GM23338 (cell line): ENCODE measurements at places on chromosomes 4 and X.

DNA sequence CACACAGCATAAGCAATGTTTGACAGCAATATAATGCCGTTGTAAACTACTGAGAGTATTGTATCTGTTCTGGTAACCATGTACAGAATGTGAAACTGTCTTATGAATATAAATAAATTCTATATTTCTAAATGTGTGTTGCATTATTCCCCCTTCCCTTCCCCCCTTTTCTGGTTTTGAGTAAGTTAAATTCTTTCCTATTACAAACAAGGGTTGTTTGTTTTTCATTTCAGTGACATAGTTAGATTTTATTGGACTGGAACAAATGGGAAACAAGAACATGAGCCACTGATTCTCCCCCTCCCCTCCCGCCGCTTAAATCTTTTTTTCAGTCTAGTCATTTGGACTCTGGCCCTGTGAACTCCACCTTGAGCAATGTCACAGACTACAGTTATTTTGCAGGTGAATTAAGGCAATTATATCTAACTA lies 69.8 kb downstream of the GPAT3 start:
- H3K4me3 ChIP-seq = no peak overlapping the region
- no peak for DNase-seq
- H3K36me3 ChIP-seq = no peaks in the 10 kb centered on the region
- no peak overlapping the region for H3K27ac ChIP-seq
- H3K27me3 ChIP-seq = no peaks in the 10 kb centered on the region

GRCh38 chr4:34043131-34043530 lies 2201.2 kb downstream of the ARAP2 start:
- H3K36me3 ChIP-seq = no peaks in the 10 kb centered on the region
- H3K4me1 ChIP-seq = peaks cover 7% of the 10 kb centered on the region
- H3K27me3 ChIP-seq = no peaks in the 10 kb centered on the region
- H3K4me3 ChIP-seq = no peak overlapping the region
- H3K27ac ChIP-seq = no peak overlapping the region

DNA sequence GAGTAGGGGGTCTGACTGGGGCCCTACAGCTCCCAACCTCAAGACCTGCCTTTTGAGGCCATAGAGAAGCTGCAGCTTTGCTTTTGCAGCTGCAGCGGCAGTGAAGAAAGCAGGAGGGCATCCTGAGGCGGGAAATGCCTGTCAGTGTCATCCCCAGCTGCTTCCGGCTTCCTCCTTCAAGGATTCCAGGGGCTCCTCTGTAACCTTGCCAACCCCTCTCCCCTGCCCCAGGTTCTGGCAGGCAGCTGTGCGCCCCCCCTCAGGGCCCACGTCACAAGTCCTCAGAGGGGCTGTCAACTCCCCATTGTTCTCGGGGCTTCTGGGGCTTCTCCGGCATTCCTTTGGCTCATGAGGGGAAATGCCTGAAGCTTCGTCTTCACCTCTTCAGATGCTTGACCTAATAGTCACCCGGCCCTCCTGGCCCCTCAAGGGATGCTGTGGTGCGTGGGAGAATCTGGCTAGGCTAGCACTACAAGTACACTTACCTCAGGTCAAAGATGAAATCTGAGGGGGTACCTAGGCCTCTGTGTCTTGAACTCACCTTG lies 31.9 kb downstream of the APLN start:
- no peak overlapping the region for H3K4me3 ChIP-seq
- H3K36me3 ChIP-seq = no peaks in the 10 kb centered on the region
- no peak overlapping the region for H3K27ac ChIP-seq

GRCh38 chr4:142347241-142347640 lies 498.9 kb downstream of the INPP4B start:
- H3K4me3 ChIP-seq = no peak overlapping the region
- no peaks in the 10 kb centered on the region for H3K27me3 ChIP-seq
- H3K36me3 ChIP-seq = no peaks in the 10 kb centered on the region
- DNase-seq = no peak

DNA sequence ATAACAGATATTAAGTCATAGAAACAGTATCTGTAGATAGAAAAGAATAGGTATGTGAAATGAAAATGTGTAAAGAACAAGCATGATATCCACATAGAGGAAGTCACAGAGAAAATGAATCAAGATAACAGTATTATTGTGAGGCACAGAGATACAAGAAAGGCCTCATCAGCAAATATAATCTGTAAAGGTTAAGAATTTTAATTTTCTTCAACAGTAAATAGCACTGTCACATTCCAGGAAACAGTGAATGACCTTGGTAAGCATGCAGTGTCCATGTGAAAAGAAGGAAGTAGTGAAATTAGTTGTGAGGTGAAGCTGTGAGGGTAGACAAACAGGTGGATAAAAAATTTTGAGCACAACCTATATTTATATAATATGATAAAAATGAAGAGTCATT lies 39.5 kb upstream of the NDST4 start:
- H3K4me1 ChIP-seq = no peaks in the 10 kb centered on the region
- H3K36me3 ChIP-seq = no peaks in the 10 kb centered on the region
- no peak for DNase-seq
- no peaks in the 10 kb centered on the region for H3K27me3 ChIP-seq
- H3K27ac ChIP-seq = no peak overlapping the region

DNA sequence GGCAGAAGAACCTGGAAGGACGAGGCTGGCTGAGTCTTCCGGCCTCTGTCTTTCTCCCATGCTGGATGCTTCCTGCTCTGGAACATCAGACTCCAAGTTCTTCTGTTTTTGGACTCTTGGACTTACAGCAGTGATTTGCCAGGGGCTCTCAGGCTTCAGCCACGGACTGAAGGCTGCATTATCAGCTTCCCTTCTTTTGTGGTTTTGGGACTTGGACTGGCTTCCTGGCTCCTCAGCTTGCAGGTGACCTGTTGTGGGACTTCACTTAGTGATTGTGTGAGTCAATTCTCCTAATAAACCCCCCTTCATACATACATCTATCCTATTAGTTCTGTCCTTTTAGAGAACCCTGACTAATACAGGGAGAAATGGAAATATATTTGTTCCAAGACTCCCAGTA lies 265.8 kb downstream of the PCDH18 start:
- no peak overlapping the region for H3K27ac ChIP-seq
- no peak for DNase-seq
- no peaks in the 10 kb centered on the region for H3K27me3 ChIP-seq

- no peak overlapping the region for H3K4me3 ChIP-seq
- H3K27me3 ChIP-seq = no peaks in the 10 kb centered on the region
- no peak for DNase-seq
- no peaks in the 10 kb centered on the region for H3K36me3 ChIP-seq
Observed at GRCh38 chr4:83780053-83780733, 244.3 kb downstream of the GPAT3 start.

GRCh38 chr4:117783716-117784115 lies 250.6 kb upstream of the NDST3 start:
- H3K27me3 ChIP-seq = no peaks in the 10 kb centered on the region
- H3K4me3 ChIP-seq = no peak overlapping the region
- DNase-seq = no peak
- H3K27ac ChIP-seq = no peak overlapping the region

GRCh38 chr4:81685104-81685503 lies 213.4 kb upstream of the RASGEF1B start:
- H3K27ac ChIP-seq = no peak overlapping the region
- no peaks in the 10 kb centered on the region for H3K27me3 ChIP-seq
- DNase-seq = no peak
- no peak overlapping the region for H3K4me3 ChIP-seq
- H3K4me1 ChIP-seq = no peaks in the 10 kb centered on the region; the same call in 1 of the 2 replicates

- DNase-seq = peak; percentile 92
- H3K4me1 ChIP-seq = peaks cover 2% of the 10 kb centered on the region; the same call in 1 of the 2 replicates
- no peaks in the 10 kb centered on the region for H3K27me3 ChIP-seq
- H3K27ac ChIP-seq = no peak overlapping the region
- H3K4me3 ChIP-seq = no peak overlapping the region
Observed at GRCh38 chr4:173752610-173753230, 222.7 kb upstream of the HAND2 start.

DNA sequence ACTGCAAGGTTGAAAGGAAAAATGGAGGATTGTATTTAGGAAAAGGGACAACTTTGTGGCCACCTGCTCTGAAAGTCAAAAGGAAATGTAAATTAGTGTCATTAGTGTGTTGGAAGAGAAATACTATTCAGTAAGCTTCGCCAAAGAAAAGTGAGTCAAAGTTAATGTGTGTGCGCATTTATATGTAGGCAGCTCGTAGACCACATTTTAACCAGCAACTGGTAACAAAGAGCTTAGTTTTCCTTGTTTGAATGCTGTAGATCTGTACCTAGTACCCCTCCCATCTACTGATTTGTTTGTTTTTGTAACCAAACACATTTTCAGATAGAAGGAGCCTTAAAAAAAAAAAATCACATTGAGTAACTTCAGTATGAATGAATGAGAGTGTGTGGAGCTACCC lies 69.3 kb downstream of the GPAT3 start:
- H3K27ac ChIP-seq = no peak overlapping the region
- H3K4me1 ChIP-seq = peaks cover 19% of the 10 kb centered on the region
- no peaks in the 10 kb centered on the region for H3K27me3 ChIP-seq
- no peak for DNase-seq
- no peak overlapping the region for H3K4me3 ChIP-seq

GRCh38 chr4:114383067-114383466 lies 215.5 kb upstream of the UGT8 start:
- DNase-seq = no peak
- H3K27ac ChIP-seq = no peak overlapping the region
- H3K27me3 ChIP-seq = no peaks in the 10 kb centered on the region
- no peaks in the 10 kb centered on the region for H3K36me3 ChIP-seq
- H3K4me3 ChIP-seq = no peak overlapping the region

- H3K4me3 ChIP-seq = no peak overlapping the region
- no peak overlapping the region for H3K27ac ChIP-seq
- no peak for DNase-seq
Observed at GRCh38 chr4:182175788-182176519, 67.2 kb upstream of the TENM3 start.

DNA sequence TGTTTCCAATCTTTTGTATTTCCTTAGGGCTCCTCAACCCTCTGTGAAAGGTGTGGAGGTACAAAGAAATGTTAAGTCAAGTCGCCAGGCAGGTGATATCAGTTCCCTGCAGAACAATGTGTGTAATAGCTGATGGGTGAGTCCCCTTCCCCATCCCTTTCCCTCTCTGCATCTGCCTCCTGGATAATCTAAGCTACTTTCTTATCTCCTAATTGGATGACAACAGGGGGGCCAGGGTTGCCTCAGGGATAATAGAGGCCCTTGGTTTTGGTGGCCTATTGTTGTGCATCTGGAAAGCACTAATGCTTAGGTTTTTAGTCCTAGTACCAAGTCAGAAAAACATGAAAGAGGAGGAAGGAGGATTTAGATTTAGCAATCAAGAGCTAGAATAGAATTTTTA lies 29.1 kb downstream of the MAGED1 start:
- H3K27me3 ChIP-seq = no peaks in the 10 kb centered on the region
- no peak for DNase-seq
- H3K4me1 ChIP-seq = no peaks in the 10 kb centered on the region
- H3K4me3 ChIP-seq = no peak overlapping the region

- no peak for DNase-seq
- no peak overlapping the region for H3K4me3 ChIP-seq
- no peak overlapping the region for H3K27ac ChIP-seq
Observed at GRCh38 chr4:148315049-148315448, 127.2 kb downstream of the NR3C2 start.

GRCh38 chr4:68079928-68080327 lies 49.7 kb downstream of the TMPRSS11F start:
- no peak overlapping the region for H3K27ac ChIP-seq
- no peaks in the 10 kb centered on the region for H3K27me3 ChIP-seq
- H3K36me3 ChIP-seq = no peaks in the 10 kb centered on the region
- H3K4me3 ChIP-seq = no peak overlapping the region

DNA sequence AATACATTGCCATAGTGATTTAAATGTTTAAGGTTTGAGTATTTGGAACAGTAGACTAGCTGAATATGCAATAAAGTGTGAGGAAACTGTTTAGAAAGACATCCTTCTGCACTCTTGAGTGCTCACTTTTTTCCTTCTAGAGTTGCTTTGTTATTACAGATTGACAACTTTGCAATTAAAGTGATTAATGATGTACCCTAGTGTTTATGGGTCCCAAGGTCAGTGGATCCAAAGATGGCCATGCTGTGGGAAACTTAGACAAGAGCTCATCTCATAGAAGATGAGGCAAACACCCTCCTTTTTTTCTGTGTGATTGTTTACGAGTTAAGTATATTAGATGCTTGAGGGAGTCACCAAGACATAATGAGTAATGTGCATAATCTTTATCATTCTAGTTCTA lies 118.8 kb downstream of the PDLIM5 start:
- H3K27ac ChIP-seq = no peak overlapping the region
- H3K36me3 ChIP-seq = no peaks in the 10 kb centered on the region
- no peak overlapping the region for H3K4me3 ChIP-seq
- DNase-seq = no peak
- H3K27me3 ChIP-seq = no peaks in the 10 kb centered on the region
- H3K4me1 ChIP-seq = peaks cover 12% of the 10 kb centered on the region

GRCh38 chr4:7279902-7280301 lies 87.6 kb downstream of the SORCS2 start:
- no peak overlapping the region for H3K4me3 ChIP-seq
- H3K27me3 ChIP-seq = no peaks in the 10 kb centered on the region
- DNase-seq = no peak
- H3K27ac ChIP-seq = no peak overlapping the region

- H3K4me3 ChIP-seq = no peak overlapping the region
- no peaks in the 10 kb centered on the region for H3K36me3 ChIP-seq
- no peak for DNase-seq
- H3K27ac ChIP-seq = no peak overlapping the region
Observed at GRCh38 chr4:15894921-15895916, 43.3 kb downstream of the FGFBP1 start.

DNA sequence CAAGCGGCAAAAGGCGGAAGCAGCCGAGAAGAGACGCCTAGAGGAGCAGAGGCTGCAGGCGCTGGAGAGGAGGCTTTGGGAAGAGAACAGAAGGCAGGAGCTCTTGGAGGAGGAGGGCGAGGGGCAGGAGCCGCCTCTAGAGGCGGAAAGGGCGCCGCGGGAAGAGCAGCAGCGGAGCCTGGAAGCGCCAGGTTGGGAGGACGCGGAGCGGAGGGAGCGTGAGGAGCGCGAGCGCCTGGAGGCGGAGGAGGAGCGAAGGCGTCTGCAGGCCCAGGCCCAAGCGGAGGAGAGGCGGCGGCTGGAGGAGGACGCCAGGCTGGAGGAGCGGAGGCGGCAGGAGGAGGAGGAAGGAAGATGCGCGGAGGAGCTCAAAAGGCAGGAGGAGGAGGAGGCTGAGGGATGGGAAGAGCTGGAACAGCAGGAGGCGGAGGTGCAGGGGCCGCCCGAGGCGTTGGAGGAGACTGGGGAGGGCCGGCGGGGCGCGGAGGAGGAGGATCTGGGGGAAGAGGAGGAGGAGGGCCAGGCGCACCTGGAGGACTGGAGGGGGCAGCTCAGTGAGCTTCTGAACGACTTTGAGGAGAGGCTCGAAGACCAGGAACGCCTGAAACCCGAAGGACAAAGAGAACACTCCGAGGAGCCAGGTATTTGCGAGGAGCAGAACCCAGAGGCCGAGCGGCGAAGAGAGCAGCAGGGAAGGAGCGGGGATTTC lies 72.9 kb downstream of the AASDH start:
- no peak overlapping the region for H3K4me3 ChIP-seq
- no peaks in the 10 kb centered on the region for H3K36me3 ChIP-seq
- no peaks in the 10 kb centered on the region for H3K27me3 ChIP-seq
- no peak for DNase-seq
- H3K27ac ChIP-seq = no peak overlapping the region
